ENCODE measurements at places on chromosomes 3 and 15. TPM values are rescaled to one million over a fixed set of nuclear protein-coding genes. Genes with fewer than 3 reads are reported as not detected.
A peak's percentile ranks its signal among the peaks of the same experiment; 100 is the strongest.

Gene DNAJB11
- 24.3 TPM for total RNA-seq

Gene C3orf20
- not detected for total RNA-seq

- DNase-seq, result no peak
Observed at GRCh38 chr3:177478170-177478867, 281.0 kb upstream of the TBL1XR1 start.

DNA sequence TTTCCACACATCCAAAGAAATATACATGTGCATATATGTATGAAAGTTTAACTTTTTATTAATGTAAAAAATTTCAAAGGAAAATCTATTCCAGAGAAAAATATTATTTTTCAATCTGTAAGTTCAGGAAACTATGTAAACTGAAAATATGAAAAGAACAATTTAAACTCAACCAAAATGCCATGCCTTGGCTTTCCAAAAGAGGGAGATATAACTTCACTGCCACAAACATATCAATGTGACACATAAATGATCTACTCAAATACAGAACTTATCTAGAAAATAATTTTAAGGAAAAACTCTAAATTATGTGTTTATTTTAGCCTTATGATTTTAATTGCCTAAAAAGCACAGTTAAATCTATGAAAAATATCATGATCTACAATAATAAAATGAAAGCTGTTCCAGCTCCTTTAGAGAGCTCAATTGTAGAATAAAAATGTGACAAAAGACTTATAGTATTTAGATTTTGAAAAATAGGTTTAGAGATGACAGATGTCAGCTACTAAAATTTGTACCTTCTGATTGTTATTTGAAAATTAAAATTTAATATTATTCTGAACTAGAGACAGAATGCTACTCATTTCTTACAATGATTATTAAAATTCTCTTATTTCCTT is 94.8 kb downstream of the GBE1 start:
- DNase-seq, result no peak

DNA sequence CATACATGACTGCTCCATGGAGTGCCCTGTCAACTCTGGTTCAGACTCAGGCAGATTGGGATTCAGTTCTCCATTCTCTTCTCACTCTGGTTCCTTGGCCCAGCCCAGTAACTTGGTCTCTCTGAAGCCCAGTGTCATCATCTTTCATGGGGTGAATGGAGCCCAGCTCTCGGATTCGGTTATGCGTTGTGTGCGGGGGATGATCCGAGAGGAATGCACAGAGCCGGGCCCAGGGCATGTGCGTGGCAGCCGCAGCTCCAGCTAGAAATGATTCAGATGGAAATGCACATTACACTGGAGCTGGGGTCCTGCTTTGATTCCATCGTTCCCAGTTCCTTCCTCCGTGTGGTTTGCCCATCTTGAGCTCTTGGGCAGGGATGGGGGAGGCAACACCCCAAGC is 189.4 kb downstream of the FEZF2 start:
- no peak for DNase-seq

- DNase-seq, result no peak
Observed at GRCh38 chr3:177145954-177146353, 51.3 kb downstream of the TBL1XR1 start.

DNA sequence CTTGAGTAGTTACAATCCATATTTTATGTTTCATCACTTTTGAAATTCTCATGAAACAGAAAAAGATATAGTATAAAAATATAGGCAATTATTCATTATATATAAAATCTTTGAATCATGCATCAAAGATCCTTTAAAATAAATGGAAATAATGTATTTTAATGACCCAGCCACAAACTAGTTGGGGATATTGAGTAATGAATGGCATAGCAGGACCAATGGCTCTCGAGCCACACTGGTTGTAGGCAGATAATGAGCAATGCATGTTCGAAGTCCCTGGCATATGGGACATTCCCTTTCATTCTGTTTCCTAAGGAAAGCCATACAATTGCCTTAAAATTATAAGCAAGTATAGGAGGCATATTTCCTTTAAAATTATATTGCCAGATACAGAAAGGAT is 107.4 kb upstream of the IL12A start:
- no peak for DNase-seq

DNA sequence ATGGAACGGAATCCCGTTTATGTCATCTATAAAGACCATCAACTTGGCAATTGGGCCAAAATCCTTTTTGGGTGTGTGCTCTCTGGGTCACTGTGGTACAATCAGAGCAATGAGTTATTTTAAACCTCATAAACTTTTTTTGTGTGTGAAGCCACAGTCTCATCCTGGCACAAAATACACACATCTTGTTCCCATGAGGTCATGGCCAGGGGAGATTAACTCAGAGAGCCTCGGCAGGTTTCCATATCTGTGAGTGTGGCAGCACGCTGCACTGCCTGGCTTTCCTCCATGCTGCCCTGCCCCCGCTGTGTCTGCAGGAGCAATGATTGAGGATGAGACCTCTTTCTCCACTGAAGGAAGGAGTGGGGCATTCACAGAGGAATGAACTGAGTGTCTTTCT is 54.0 kb upstream of the DLG1 start:
- DNase-seq, result peak; percentile 85

DNA sequence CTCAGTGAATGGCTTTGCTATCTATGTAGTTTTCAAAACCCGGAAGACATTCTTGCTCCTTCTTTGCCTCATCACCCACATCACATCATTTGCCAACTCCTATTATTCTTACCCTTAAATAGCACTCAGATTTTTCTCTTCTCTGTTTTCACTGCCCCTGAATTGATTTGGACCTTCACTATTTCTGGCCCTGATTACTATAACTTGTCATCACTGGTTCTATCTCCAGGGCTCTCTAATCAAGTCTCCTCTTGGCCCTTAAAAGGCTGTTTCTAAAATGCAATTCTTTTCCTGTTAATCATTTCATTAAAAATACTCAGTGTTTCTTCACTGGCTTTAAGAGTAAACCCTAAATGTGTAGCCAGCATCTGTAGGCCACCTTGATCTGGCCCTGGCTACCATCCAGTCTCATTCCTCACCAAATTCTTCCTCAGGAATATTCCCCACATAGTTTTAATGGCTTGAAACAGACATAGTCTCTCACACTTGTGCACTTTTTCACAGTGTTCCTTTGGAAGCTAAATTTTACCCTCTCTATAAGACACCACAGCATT is 437.1 kb upstream of the CBLB start:
- DNase-seq, result no peak

DNA sequence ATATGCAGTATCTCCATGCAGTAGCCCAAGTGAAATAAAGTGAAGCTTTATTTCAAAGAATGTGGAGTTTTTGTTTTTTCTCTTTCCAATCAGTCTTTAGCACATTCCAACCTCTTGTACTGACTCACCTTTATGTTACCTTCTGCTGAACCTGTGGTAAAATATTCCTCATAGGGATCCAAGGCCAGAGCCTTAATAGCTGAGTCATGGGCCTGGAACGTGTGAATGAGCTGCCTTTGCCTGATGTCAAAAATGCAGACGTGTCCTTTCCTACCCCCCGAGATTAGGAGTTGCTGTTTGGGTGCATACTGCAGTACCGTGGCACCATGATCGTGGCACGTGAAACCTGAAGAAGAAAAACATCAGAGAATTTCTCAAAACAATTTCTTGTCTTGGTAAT is 108.5 kb downstream of the GLDN start:
- DNase-seq, result no peak

DNA sequence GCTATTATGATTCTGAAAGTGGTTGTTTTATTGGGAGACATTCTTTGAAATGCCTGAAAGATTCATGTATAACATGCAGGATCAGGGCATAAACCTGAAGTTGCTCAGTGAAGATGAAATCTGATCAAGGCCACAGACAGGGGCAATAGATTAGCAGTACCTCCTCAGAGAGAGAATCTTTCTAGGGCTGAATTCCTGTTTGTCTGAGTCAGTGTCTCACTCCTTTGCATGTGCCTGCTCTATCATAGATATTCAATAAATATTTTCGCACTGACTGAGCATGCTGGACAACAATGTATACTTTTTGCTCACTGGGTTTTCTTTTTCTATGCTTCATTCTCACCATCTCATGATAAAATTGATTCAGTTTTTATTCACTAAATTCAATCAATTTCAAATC is 49.8 kb upstream of the PFN2 start:
- DNase-seq, result no peak

All from heart right ventricle (tissue), 16 donors.